ENCODE measurements at places on chromosomes 13 and 19. TPM values are rescaled to one million over a fixed set of nuclear protein-coding genes. Genes with fewer than 3 reads are reported as not detected.

GRCh38 chr13:71632206-71632605 is 234.8 kb downstream of the DACH1 start:
- H3K36me3 ChIP-seq = no peaks in the 10 kb centered on the region
- H3K27ac ChIP-seq = no peak overlapping the region
- no peaks in the 10 kb centered on the region for H3K27me3 ChIP-seq
- H3K4me1 ChIP-seq = no peaks in the 10 kb centered on the region
- no peak overlapping the region for H3K4me3 ChIP-seq

- H3K27me3 ChIP-seq = no peaks in the 10 kb centered on the region
- H3K27ac ChIP-seq = no peak overlapping the region
- H3K4me3 ChIP-seq = no peak overlapping the region
- H3K36me3 ChIP-seq = no peaks in the 10 kb centered on the region
- H3K4me1 ChIP-seq = peaks cover 7% of the 10 kb centered on the region
These were observed 113.2 kb downstream of the ESD start for GRCh38 chr13:46683676-46684260.

- H3K4me1 ChIP-seq = peaks cover 16% of the 10 kb centered on the region
- H3K27ac ChIP-seq = no peak overlapping the region
- no peaks in the 10 kb centered on the region for H3K27me3 ChIP-seq
- H3K36me3 ChIP-seq = peaks cover 8% of the 10 kb centered on the region
- H3K4me3 ChIP-seq = peak overlapping the region; percentile 52
- peak; percentile 39 for DNase-seq
These were observed 8.2 kb downstream of the CAPN12 start for GRCh38 chr19:38736036-38736412.

GRCh38 chr19:51271067-51271466 is 20.2 kb downstream of the SIGLECL1 start:
- no peaks in the 10 kb centered on the region for H3K36me3 ChIP-seq
- H3K27me3 ChIP-seq = peaks cover 36% of the 10 kb centered on the region
- no peak overlapping the region for H3K27ac ChIP-seq
- H3K4me1 ChIP-seq = no peaks in the 10 kb centered on the region
- no peak for DNase-seq
- no peak overlapping the region for H3K4me3 ChIP-seq

DNA sequence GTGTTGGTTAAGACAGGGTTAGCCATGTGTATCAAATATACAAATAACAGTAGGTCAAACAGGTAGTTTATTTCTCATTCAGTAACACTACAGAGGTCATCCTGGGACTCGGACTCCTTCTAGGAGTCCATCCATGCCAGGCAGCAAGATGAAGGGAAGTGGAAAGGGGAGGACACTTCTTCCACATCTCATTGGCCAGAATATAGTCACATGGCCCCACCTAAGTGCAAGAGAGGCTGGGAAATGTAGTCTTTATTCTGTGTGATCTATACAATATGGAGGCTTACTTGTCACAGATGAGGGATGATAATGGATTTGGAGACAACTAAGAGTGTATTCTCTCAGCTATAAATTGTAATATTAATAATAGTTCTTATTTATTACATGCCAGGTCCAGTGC is 31.1 kb downstream of the RDH8 start:
- H3K4me3 ChIP-seq = no peak overlapping the region
- H3K36me3 ChIP-seq = no peaks in the 10 kb centered on the region
- DNase-seq = no peak
- no peaks in the 10 kb centered on the region for H3K4me1 ChIP-seq

DNA sequence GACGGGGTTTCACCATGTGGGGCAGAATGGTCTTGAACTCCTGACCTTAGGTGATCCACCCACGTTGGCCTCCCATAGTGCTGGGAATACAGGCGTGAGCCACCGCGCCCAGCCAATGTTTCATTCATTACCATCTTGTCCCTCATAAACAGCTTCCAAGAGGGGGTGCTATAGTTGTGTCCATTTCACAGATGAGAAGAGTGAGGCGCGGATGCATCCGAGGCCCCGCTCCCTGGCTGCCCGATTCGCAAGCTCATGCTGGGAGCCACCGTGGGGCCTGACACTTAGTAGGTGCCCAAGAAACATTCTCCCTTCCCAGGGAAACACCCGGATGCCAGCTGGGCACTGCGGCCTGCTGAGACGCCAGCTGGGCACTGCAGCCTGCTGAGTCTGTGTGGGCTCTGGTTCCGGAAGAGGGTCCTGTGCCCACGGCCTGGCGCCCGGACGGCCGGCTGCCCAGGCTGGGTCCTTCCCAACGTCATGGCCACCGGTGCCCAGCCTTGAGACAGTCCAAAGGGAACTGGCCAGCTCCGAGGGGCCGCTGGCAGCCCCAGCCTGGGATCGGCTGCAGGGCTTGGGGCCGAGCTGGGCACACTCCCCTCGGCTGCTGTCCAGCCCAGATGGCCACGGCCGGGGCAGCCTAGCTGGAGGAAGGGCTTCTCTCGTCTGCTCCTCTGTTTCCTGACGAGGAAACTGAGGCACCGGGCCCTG is 54.7 kb downstream of the NFIC start:
- no peaks in the 10 kb centered on the region for H3K4me1 ChIP-seq
- no peaks in the 10 kb centered on the region for H3K27me3 ChIP-seq
- H3K27ac ChIP-seq = no peak overlapping the region
- DNase-seq = no peak
- H3K36me3 ChIP-seq = no peaks in the 10 kb centered on the region

DNA sequence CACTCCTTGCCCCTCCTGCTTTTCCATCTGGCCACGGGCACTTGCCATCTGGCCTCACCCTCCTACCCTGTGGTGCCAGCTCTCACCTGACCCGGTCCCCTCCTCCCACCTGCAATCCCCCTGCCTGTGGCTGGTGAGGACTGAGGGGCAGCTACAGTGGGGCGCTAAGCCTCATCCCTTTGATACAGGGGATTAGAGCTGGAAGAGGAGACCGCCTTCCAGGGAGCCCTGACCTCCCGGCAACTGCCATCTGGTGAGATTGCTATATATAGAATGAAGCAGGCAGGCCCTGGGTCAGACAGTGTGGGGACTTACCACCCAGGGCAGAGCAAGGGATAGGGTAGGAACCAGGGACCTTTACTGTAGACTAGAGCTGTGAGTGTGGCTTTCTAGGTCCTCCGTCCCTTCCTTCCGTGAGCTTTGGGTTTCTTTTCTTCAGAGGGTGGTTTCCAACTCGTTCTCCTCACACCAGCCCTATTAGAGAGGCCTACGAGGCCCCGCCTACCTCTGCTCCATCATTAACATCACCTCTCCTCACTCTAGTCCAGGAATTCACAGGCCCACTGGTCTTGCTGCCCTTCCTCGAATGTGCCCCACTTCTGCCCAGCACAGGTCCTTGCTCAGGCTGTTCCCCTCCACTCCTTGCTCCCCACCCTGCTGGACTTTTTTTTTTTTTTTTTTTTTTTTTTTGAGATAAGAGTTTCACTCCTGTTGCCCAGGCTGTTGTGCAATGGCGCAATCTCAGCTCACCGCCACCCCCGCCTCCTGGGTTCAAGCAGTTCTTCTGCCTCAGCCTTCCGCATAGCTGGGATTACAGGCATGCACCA is 7.7 kb downstream of the KASH5 start:
- H3K36me3 ChIP-seq = no peaks in the 10 kb centered on the region
- 0 out of 2 replicates have a peak, but pooled peaks cover 3% of the 10 kb centered on the region for H3K4me1 ChIP-seq
- no peaks in the 10 kb centered on the region for H3K27me3 ChIP-seq
- DNase-seq = no peak

GRCh38 chr19:49599378-49600295 is 8.7 kb downstream of the PRR12 start:
- no peak for DNase-seq
- H3K27me3 ChIP-seq = no peaks in the 10 kb centered on the region

DNA sequence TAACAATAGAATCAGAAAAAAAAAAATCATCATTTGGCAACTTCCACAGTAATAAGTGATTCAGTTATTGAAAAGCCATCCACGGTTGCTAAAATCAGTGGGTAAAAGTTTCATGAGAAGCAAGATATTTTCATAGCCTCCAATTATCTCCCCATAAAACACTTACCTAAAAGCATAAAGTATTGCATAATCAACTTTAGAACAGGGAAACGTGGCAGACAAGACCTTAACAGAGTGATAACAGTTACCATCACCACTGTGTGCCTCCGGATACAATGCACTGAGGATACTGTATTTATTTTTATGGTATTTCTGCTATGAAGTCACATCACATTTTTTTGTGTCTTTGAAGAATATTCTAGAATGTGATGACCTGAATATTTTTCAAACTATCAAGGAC is 37.0 kb downstream of the ABCC4 start:
- H3K36me3 ChIP-seq = no peaks in the 10 kb centered on the region
- no peak overlapping the region for H3K27ac ChIP-seq
- no peaks in the 10 kb centered on the region for H3K27me3 ChIP-seq
- no peak overlapping the region for H3K4me3 ChIP-seq
- H3K4me1 ChIP-seq = peaks cover 19% of the 10 kb centered on the region
- DNase-seq = no peak

GRCh38 chr13:33259296-33259695 is 26.3 kb downstream of the STARD13 start:
- no peaks in the 10 kb centered on the region for H3K36me3 ChIP-seq
- DNase-seq = no peak
- H3K4me3 ChIP-seq = no peak overlapping the region
- no peaks in the 10 kb centered on the region for H3K27me3 ChIP-seq
- H3K27ac ChIP-seq = no peak overlapping the region

GRCh38 chr13:48006396-48006795 is 5.3 kb upstream of the SUCLA2 start:
- H3K4me1 ChIP-seq = peaks cover 40% of the 10 kb centered on the region
- no peaks in the 10 kb centered on the region for H3K27me3 ChIP-seq
- peak overlapping the region; percentile 40 for H3K27ac ChIP-seq
- DNase-seq = peak; percentile 64

GTF3A gene
- 201 TPM for total RNA-seq

ATXN8OS gene
- total RNA-seq = not detected

BCKDHA gene
- 53.1 TPM for total RNA-seq

ZNF865 gene
- total RNA-seq = 8.2 TPM

ERICH6B gene
- not detected for total RNA-seq

ONECUT3 gene
- total RNA-seq = 1.4 TPM

GYS1 gene
- 54.0 TPM for total RNA-seq

TSSK6 gene
- 4.5 TPM for total RNA-seq

PIK3R2 gene
- total RNA-seq = 13.9 TPM

PTGIR gene
- total RNA-seq = not detected
